ENCODE measurements at places on chromosomes 5 and 9.

GRCh38 chr9:3247211-3247610, 278.6 kb downstream of the RFX3 start:
- no peak for DNase-seq

DNA sequence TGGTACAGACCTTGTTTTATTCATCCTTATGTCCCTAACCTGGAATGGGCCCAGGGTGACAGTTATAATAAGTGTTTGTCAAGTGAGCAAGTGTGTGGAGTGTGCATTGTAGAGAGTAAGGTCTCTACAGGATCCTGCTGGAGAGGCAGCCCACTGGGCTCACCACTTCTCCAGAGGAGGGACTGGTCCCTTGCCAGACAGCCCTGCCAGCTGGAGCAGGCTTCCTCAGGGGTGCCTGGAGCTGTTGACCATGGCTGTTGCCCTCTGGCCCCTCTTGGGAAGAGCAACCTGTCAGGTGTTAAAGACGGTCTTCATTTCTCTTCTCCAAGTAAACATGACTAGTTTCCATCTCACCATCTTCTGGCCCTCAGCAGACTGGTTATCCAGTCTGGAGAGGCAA, 20.0 kb downstream of the IRF1 start:
- no peak for DNase-seq

DNA sequence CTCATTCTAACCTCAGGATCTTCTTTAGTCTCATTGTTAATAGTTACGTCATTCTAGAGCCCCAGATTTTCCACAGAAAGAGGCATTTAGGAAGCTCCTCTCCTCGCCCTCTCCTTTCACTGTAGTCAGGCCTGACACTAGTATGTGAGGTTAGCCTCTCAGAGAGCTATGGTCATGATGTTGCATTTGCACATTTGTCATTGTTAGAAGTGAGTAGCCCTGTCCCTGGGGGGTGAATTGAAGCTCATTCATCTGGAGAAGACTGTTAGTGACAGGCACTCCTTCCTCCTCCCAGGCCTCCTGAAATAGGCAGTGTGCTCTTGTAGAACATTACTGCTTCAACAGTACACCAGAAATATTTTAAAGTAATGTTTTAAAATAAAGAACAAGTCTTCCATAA, 26.6 kb upstream of the LRRTM2 start:
- DNase-seq, result peak; percentile 19

DNA sequence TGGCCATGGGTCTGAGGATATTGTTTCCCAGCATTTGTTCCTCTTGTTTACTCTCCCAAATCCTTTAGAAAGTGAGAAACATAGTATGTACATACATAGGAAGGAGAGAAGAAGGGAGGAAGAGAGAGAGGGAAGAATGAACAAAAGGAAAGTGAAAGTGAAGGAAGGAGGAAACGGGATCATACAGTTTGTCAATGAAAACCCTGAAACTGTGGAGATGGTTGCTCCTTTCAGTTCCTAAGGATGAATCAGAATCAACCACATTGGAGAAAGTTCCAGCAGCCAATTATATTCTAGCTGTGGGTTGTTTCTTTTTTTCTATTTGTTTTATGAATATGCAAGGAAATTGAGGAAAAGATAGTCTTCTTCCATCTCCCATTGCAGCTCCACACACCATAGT, 396.5 kb downstream of the MLLT3 start:
- DNase-seq, result peak; percentile 16

DNA sequence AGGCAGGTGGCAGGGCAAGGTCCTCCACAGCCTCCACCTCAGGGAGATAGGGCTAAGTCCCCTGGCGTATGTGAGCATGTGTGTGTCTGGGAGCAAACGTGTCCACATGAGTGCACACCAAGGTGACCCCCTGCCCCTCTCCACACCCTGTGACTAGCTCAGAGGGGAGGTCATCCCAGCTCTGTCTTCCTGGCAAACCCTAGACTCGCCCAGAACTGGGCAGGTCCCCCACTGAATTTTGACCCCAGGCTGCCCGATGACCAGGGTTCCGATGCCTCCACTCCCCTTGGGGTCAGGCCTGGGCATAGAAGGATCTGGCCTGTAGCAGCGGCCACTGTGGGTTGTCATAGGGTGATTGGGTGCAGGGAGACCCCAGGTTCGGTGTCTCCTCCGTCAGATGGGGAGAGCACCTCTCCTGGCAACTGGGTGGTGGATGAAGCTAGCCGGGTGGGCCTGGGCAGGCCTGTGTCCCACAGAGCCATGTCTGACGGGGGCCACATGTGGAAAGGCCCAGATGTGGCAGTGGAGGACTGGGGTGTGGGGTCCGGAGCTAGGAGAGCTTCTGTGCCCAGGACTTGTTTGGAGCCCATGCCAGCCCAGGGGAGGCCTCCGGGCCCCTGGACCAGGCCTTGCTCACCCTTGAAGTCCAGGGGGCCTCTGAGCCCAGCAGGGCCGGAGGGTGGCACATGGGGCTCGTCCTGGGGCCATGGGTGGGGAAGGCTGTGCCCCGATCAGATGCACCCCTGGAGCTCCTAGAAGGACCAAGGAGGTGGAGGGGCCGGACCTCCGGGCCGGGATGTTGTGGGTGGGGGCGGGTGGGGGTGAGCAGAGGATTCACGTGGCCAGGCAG, 6.2 kb downstream of the DIPK1B start:
- no peak for DNase-seq

- no peak for DNase-seq
These were observed 232.3 kb upstream of the ELL2 start for GRCh38 chr5:96193946-96194345.

- DNase-seq, result no peak
These were observed 309.2 kb downstream of the SH3GL2 start for GRCh38 chr9:17888066-17888465.

DNA sequence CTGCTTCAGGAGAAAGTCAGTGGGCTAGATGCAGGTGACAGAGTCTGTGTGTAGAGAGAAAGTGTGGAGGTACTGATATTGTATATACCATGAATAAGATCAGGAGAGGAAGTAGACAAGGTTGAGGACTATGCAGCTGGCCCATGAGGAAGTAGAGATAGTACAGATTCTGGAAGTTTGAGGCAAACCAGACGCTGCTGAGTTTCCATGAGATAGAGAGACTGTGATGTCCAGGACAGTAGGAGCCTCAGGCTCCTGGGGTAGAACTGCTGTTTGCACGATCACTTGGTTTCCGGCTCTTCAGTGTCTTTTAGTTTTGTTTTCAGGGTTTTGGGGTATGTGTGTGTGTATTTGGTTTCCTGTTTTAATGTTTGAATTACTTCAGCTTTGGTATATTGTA, 13.6 kb downstream of the OTULINL start:
- no peak for DNase-seq

- DNase-seq, result no peak
These were observed 70.0 kb downstream of the GLDC start for GRCh38 chr9:6575324-6576034.

DNA sequence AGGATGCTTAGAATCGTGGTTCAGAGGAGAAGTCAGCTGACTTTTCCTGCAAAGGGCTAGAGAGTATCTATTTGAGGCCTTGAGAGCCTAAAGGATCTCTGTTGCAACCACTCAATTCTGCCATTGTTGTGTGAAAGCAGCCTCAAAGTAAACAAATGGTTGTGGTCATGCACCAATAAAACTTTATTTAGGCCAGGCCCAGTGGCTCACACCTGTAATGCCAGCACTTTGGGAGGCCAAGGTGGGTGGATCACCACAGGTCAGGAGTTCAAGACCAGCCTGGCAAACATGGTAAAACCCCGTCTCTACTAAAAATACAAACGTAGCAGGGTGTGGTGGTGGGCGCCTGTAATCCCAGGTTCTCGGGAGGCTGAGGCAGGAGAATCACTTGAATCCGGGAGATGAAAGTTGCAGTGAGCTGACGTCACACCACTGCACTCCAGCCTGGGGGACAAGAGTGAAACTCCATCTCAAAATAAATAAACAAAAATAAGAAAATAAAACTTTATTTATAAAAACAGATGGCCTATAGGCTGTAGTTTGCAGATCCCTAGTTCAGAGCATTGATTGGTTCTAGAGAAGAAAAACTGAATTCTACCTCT, 135.9 kb upstream of the KLF4 start:
- DNase-seq, result no peak

DNA sequence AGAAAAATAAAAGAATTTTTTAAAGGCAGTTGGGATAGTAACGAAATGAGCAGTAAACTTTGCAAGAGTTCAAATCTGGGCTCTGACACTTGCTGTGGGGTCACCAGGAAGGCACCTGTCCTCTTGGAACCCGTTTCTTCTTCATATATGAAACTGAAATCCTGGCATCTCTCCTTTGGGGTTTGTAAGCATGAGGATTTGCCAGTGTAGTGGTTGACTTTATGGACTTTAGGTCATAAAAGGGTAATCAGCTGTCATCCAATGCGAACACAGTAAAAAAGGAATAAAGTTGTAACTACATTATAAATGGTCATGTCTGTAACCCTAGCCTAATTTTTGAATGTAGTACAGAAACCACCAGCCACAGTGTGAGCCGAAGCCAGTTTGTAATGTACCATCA, 1.3 kb downstream of the RAB14 start:
- DNase-seq, result no peak

DNA sequence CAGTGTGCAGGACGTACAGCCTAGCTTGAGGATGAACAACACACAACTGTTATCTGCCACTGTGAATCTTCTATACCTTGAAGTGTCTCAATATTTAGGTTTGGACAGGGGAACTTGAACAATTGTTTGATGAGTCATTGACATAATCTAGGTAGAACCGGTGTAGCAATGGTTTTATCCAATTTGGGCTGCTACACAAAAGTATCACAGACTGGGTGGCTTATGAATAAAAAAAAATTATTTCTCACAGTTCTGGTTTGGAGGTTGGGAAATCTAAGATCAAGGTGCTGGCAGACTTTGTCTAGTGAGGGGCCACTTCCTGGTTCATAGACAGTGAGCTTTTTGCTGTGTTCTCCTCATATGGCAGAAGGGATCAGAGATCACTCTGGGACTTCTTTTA, 359.7 kb downstream of the HCN1 start:
- DNase-seq, result no peak

DNA sequence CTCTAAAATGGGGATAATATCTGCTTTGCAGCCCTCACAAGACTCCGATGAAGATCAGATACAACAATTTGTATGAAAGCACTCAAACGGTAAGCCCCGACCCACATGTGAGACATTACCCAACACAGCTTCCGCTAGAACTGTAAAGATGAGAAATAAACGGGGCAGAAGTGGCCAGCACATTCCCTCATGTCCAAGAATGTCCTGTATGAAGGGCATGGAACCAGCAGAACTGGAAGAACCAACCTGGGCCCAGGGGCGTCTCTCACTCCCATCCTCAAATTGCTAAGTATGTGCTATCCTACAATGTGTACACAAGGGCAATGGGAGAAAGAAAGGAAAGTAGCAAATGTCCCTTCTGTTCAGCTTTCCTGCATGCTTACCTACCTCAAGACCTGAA, 33.0 kb downstream of the CCDC125 start:
- no peak for DNase-seq

- no peak for DNase-seq
These were observed 105.2 kb downstream of the CDH10 start for GRCh38 chr5:24539613-24540012.

- no peak for DNase-seq
These were observed 61.8 kb upstream of the SLC30A5 start for GRCh38 chr5:69032009-69032408.

- DNase-seq, result peak; percentile 38
These were observed 221.3 kb downstream of the PIK3R1 start for GRCh38 chr5:68436686-68437520.

GRCh38 chr5:124867137-124867704, 120.8 kb upstream of the ZNF608 start:
- peak; percentile 91 for DNase-seq

GRCh38 chr5:178403956-178404600, 171.5 kb upstream of the PHYKPL start:
- DNase-seq, result no peak

GRCh38 chr5:10447041-10447440, 5.4 kb downstream of the ROPN1L start:
- DNase-seq, result no peak

DNA sequence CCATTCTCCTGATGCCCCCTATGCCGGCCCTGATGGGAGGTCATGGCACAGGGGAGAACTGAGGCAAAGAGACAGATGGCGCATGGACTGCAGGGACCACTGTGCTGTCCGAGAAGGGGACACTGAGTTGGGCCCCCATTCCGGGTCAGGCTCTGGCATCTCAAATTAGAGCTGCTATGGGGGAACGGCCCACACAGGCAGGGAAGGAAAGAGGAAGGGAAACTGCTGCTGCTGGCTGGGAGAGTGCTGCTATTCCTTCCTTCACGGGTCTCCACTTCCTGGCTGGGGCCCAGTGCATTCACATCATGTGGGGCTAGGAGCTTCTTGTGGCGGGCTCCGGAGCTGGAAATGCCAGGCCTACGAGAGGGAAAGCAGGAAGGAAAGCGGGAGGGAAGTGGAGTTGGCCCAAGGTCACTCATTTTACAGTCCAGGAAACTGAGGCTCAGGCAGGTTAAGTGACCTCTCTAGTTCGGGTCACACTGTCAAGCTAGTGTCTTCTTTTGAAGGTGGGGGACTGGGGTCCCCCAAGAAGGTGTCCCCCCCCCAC, 1.3 kb upstream of the CARD19 start:
- DNase-seq, result no peak

DNA sequence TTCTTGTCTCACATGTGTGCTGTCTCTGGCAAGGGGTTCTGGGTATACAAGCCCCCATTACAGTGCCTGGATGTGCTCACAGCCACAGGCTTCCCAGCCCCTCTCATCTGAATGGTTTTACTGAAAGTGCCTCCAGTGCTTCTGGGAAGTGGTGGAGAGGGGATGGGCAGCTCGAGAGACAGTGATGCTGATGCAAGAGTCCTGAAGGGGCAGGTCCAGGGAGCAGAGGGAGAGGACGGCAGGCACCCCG, 93.5 kb downstream of the PHF2 start:
- DNase-seq, result no peak

GRCh38 chr5:431001-431710, 11.8 kb upstream of the EXOC3 start:
- DNase-seq, result peak; percentile 54

GRCh38 chr9:17531642-17532254, 47.1 kb upstream of the SH3GL2 start:
- DNase-seq, result peak; percentile 50

- DNase-seq, result no peak
These were observed 11.8 kb downstream of the IPPK start for GRCh38 chr9:92658176-92658575.

GRCh38 chr9:20361656-20362570, 260.4 kb downstream of the MLLT3 start:
- no peak for DNase-seq

All from fibroblast of skin of back (primary cell).